LoVo (cell line): ENCODE measurements at places on chromosomes 2 and 18.

DNA sequence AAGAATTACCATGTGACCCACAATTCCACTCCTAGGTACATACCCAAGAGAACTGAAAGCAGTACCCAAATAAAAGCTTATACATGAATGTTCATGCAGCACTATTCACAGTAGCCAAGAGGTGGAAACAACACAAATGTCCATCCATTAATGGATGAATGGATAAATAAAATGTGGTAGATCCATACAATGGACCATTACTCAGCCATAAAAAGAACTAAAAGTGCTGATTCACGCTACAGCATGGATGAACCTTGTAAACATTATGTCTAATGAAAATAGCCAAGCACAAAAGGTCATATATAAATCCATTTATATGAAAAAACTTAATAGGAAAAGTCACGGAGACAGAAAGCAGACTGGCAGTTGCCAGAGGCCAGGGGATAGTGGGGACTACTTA is 23.6 kb upstream of the ZFP36L2 start:
- no peak for DNase-seq

- no peak for DNase-seq
Observed at GRCh38 chr2:140440815-140441214, 1660.6 kb upstream of the NXPH2 start.

GRCh38 chr2:237227592-237228280 is 142.0 kb downstream of the COPS8 start:
- DNase-seq: peak; percentile 39

- DNase-seq: no peak
Observed at GRCh38 chr2:213545481-213545880, 261.2 kb downstream of the SPAG16 start.

DNA sequence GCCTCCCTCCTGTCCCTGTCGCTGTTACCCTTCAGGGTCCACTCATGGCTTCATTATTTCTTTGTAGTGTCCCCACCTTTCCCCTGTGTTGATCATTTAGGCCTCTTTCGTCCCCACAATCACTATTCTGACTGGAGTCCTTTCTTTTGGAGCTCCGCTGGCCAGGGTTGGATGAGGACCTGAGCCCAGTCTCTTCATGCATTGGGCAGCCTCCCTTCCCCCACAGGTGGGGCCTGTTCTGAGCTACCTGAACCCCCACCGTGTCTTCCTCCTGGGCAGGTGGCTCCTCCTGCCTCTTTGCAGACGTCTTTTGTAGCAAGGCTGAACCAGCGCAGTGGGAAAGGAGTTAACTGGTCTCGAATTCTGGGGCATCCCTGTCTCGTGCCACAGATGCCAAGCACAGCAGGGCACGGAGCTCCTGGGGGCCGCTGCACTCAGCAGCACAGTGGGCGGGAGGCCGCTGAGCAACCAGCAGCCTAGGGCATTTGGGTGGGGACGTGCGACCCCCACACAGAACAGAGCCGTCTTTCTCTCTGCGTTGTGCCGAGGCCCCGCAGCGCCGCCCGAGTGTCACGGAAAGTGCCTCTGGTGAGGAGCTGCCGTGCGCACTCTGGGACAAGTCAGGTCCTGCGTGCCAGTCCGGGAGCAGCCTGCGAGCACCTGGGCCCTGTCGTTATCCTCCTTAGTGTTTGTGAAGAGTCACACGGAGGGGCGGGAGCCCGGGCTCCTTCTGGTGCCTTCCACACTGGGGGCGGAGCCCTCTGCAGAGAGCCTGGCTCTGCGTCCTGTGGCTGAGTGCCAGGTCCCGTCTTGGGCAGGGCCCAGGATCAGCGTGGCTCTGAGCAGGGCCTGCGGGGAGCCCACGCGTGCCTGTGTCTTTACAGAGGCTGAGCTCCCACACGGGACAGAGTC is 130.1 kb downstream of the NFATC1 start:
- no peak for DNase-seq

DNA sequence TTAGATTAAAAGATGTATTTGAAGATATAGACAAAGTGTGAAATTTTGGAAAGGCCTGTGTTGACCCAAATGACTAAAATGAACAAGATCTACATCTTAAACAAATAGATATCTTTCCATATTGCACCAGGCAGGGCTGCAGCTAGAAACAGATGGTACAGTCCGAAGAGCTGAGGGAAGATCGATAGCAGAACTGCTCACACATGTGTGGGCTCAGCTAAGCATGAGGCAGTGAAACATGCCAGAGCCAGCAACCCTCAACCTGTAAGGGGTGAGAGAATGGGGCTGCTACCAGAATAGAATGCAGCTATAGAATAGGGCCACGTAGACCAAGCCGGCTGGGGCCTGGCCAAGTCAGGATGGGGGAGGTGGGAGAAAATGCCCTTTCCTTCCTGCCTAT is 87.8 kb downstream of the SLC5A7 start:
- no peak for DNase-seq

DNA sequence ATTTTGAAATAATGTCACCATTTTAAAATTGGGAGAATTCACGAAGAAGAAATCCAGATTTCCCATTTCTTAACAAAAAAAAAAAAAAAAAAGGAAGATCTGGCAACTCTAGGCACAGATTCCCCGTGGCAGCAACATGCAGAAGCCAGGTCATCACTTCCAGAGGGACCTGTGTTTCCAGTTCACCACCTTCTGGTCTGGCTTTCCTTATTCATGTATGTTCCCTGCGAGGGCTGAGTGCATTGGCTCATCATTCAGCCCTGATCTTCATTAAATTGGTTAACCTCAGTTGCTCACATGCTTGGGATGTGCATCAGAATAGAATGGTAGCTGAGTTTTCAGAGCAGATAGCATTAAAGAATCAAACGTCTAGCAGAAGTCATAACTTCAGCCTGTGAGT is 25.0 kb upstream of the MAP3K20 start:
- DNase-seq: no peak

DNA sequence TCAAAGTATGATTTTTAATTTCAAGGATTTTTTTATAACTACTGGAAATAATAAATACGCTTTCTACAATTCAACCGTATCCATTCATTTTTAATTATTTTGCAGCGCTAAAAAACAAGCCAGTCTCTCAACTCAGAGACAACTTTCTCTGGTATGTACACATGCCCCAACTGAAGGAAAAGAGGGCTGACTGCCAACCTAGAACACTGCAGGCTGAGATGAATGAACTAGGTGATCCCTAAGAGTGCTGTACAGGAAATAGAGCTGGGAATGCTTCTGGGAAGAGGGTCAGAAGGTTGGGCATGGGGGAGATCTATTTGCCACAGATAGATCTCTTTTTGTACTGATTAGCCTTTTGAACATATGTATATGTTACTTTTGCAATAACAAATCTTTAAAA is 460.1 kb downstream of the NR4A2 start:
- DNase-seq: no peak

DNA sequence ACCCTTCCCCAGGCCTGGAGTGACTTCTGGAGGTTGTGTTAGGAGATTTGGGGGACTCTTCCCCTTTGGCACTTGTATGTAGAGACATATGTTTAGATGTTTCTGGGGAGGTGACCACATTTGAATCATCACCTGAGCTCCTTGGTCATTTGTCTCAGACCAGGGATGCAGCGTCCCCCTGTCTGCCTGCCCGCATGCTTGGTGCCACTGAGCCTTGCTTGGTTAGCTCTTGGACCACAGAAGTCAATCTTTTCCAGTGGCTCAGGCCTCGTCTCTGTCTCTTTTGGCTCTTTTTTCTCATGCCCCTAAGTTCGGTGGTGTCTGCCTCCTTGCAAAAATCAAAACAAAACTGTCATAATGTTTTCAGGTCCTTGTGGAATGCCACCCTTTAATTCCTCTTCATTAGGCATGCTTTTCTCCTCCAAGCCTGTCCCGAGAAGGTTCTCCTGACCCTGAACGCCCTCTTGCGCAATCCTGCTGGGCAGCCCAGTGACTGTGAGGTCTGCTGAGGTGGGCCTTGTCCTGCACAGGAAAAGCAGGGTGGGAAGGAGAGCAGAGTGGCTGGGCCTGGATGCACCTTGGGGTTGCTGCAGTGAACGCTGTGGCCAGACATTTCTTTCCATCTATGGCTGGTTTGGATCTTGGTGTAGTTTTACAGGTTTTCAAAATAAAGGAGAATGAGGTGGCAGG is 24.9 kb downstream of the GLI2 start:
- DNase-seq: no peak

GRCh38 chr2:197079832-197080555 is 153.5 kb upstream of the PGAP1 start:
- peak; percentile 42 for DNase-seq

DNA sequence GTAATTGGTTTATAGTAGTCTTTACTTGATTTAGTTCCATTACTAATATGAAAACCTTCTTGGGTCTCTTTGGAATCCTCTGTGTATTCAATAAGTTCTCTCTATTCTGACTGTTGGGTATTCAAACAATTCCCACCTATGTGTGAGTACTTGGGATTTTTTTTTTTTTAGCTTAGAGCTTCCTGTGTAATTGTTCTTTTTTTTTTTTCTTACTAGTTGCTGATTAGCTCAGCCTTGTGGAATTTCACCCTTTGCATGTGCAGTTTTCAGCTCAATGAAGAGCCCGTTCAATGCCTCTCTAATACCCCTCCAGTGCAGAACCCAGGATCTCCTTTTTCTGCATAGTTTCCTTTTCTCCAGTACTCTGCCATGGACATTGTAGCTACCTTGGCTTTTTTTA is 339.1 kb upstream of the GALNT5 start:
- DNase-seq: no peak

DNA sequence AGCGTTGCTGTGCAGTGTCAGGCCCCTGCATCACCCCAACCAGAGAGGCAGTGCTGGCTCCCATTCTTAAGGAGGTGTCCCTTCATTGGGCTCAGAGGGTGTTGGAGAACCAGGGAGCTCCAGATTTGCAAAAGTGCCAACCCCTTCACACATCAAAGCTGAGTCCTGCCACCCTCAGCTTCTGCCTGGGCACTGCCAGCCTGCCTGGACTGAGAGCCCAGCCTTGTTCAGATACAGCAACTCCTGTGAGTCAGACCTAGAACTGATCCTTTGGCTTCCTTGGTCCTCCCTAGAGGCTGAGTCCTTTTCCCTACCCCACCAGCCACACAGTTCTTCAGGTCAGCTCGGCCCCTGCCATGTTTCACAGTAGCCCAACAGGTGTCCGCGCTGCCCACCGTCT is 424.9 kb upstream of the MYT1L start:
- DNase-seq: no peak

GRCh38 chr2:28356095-28356911 is 36.4 kb upstream of the FOSL2 start:
- DNase-seq: peak; percentile 73

DNA sequence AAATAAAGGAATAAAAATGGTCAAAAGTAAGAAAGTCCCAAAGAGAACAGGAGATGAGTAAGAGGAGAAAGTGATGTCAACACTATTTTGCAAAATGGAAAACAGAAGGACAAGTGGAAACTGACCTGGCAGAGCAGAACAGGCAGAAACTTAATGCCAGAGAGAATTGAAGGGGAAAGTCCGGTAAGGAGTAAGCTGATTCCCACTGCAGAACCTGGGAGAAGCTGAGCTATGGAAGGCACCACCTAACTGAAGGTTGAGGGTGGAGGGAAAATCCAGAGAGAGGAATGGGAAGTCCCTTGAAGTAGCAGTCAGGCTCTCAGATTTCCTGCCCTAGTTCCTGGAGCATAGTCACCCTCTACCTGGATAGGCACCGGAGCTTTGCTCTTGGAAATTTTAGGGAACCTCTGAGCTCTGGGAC is 59.8 kb downstream of the MOGAT1 start:
- DNase-seq: no peak

- DNase-seq: no peak
Observed at GRCh38 chr2:175353275-175353674, 171.8 kb upstream of the ATP5MC3 start.

DNA sequence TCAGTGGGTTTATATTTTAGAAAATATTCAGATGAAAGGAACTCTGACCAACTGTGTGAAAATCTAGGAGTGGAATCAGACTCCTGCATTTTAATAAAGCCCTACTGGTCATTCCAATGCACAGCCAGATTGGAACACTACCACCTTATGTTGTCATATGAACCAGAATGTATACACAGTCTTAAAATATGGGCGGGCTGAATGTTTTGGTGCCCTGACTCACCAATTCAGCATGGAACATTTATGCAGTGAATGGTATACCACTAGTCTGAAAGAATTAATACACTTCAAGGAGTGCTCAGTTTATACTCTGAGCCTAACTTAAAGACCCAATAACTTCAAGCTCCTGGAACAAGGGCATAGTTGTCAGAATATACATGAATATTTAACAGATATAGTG is 280.9 kb upstream of the TCF4 start:
- DNase-seq: no peak

- DNase-seq: no peak
Observed at GRCh38 chr2:160326786-160327185, 126.7 kb upstream of the ITGB6 start.

DNA sequence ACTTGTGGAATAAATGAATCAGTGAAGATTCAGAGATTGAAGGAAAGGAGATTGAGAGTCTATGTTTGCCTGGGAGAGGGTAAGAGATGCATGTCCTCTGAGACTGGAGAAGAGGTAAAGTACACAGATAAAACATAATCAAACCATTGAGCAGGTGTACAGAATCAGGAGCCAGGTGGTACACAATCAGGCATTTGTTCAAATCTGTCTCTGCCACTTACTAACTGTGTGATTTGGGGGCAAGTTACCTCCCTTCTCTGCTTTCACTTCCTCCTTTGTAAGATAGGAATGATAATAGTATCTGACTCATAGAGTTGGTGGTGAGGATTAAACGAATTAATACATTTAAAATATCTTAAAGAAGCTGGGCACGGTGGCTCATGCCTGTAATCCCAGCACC is 94.0 kb downstream of the CDK15 start:
- DNase-seq: no peak

- DNase-seq: peak; percentile 60
Observed at GRCh38 chr2:190759749-190760213, 110.9 kb downstream of the NAB1 start.

GRCh38 chr2:146666340-146666739 is 1178.5 kb upstream of the ACVR2A start:
- no peak for DNase-seq

GRCh38 chr2:114170070-114170469 is 272.4 kb upstream of the DPP10 start:
- DNase-seq: no peak
